CD4-positive, alpha-beta T cell treated with Interleukin-4 for 1 hour (primary cell): ENCODE measurements at places on chromosomes 7 and 10.

DNA sequence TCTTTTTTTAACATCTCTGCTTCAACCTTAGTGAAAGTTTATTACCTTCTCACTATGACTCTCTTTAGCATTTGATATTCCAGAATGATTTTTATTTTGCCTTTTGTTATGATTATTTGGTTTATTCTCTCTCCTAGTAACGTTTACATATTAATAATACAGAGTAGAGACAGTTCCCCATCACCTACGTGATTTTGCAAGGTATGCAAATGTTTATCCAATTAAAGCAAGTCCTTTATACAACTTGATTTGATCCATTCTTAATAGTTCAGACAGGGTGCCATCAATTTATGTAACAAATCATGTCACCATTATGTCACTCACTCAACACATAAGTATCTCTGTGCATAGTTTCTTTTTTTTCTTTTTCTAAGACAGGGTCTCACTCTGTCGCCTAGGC, 26.2 kb downstream of the ECD start:
- DNase-seq = no peak

- no peak for DNase-seq
Observed at GRCh38 chr7:78479348-78479747, 680.8 kb downstream of the PHTF2 start.

- DNase-seq = no peak
Observed at GRCh38 chr10:129662426-129662825, 195.4 kb downstream of the MGMT start.

GRCh38 chr10:85615556-85615955, 751.0 kb downstream of the GRID1 start:
- no peak for DNase-seq

GRCh38 chr10:117950408-117950807, 96.3 kb downstream of the RAB11FIP2 start:
- no peak for DNase-seq

DNA sequence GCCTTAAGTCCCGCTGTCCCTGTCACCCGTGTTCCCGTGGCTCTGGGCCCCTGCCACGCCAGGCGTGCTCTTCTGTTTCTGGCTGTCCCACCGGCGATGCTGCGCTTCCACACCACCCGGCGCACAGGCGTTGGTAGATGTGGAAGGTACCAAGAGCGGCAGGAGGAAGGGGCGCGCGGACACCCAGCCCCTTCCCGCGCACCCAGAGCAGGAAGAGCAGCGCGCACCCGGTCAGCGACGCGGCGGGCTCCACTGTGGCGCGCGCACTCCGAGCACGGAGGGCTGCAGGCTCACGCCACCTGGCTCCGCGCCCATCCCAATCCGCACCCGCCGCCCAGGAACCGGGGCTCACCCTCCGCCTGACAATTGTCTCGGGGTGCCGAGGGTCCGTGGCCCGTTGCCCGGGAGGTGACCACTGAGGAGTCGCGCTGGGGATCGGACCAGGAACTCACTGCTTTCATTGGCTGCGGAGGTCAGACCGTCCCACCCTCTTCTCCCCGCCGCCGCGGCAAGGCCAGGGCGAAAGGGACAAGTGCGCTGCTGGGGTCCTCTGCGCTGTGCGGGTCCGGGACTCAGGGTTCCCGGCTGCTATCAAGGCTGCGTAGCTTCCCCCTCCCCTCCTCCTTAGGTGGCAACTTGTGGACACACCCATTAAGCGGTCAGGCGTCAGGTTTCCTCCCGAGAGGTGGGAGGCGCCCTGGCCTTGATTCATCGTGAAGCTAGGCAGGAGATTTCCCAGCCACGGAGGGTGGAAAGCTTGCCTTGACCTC, 121.6 kb upstream of the ZNF92 start:
- peak; percentile 24 for DNase-seq

GRCh38 chr7:114988755-114989375, 67.0 kb downstream of the MDFIC start:
- DNase-seq = no peak

- DNase-seq = no peak
Observed at GRCh38 chr7:125828153-125828700, 898.6 kb upstream of the POT1 start.

- DNase-seq = peak; percentile 29
Observed at GRCh38 chr7:33108554-33109004, 625 bp downstream of the RP9 start.

DNA sequence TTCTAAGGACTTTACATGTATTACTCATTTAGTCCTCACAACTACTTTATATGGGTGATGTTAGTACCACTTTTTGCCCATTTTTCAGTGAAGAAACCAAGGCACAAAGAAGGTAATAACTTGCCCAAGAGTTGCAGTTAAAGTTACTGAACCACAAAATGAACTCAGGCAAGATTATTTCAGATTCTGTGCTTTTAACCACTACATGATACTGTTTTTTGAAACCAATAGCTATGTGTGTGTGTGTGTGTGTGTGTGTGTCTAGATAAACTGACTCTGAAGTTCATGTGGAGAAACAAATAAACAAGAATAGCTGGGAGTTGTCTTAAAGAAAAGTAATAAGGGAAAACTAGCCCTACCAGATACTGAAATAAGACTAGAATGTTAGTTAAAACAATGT, 60.8 kb upstream of the OIT3 start:
- DNase-seq = no peak

DNA sequence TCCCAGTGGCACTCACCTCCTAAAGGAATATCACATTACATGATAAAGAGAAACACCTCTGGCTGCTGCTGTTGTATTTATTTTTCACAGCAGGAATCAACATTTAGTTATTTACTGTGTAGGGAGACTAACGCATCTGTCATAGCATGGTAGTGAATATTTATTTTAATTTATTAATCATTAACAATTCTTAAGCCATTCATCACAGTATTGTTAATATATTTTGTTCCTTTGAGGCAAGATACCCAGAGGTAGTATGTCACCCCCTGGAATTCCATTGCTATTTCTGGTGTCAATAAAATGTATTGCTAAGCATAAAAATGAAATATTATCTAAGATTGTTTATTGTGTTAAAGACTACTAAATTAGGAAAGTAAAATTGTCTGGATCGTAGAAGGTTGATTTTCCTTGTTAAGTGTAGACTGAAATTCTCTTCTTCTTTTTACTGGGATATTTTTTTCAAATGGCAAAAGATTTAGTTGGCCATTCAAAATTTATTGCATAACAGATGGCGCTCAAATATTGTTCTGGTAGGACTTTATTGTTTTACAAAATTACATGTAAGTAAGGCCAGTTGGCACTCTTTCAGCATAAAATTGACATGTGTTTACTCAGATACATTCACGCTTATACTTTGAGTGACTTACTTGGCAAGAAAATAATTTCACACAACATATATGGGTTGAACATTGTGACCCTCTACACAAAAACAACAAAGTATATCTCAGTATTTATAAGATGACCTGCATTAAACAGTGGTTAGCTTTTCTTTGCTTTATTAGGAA, 1358.7 kb upstream of the SORCS1 start:
- no peak for DNase-seq

DNA sequence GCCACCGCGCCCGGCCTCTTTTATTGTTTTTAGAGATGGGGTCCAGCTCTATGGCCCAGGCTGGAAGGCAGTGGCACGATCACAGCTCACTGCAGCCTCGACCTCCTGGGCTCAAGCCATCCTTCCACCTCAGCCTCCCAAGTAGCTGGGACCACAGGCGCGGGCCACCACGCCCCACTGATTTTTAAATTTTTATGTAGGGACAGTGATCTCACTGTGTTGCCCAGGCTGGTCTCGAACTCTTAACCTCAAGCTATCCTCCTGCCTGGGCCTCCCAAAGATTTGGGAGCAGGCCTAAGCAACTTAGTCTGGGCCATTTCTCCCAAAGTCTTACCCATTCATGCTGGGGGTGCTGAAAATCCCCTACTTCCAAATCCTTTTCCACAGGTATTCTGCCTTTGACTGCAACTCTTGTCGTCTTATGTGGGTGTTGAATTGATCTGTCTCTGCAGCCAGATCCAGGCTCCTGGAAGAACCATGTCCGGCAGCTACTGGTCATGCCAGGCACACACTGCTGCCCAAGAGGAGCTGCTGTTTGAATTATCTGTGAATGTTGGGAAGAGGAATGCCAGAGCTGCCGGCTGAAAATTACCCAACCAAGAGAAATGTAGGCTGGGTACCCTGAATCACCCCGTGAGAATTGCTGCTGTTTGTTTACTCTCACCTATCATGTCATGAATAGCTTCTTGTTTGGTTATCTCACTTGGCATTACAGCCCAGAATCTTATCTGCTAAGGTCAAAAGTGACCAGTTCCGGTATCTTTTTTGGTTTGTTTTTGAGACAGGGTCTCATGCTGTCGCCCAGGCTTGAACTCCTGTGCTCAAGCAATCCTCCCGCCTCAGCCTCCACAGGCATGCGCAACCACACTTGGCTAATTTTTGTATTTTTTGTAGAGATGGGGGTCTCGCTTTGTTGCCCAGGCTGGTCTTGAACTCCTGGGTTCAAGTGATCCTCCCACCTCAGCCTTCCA, 1.1 kb downstream of the ZDHHC4 start:
- no peak for DNase-seq

GRCh38 chr10:36491926-36492325, 633.5 kb upstream of the ANKRD30A start:
- no peak for DNase-seq

DNA sequence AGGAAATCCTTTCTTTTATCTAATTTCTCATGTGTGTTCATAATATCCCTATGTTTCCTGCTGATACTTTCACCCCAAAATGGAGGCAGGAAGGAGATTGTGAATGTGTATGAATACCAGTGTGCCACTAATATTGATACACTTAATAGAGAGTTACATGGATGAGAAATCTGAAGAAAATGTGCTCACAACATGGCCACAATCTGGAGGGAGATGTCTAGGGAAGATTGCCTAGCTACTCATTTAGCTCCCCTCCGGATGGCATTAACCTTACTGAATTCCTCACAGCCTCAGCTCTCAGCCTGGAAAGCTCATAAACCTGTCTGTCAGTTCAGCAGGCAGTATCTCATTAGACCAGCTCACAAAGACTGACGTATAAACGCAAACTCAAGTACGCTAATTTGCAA, 23.4 kb upstream of the DMTF1 start:
- no peak for DNase-seq

GRCh38 chr7:20270867-20271266, 53.7 kb upstream of the MACC1 start:
- DNase-seq = no peak

- DNase-seq = no peak
Observed at GRCh38 chr7:92953657-92954056, 117.3 kb upstream of the CDK6 start.

GRCh38 chr10:108544500-108545120, 1378.7 kb downstream of the XPNPEP1 start:
- peak; percentile 7 for DNase-seq

DNA sequence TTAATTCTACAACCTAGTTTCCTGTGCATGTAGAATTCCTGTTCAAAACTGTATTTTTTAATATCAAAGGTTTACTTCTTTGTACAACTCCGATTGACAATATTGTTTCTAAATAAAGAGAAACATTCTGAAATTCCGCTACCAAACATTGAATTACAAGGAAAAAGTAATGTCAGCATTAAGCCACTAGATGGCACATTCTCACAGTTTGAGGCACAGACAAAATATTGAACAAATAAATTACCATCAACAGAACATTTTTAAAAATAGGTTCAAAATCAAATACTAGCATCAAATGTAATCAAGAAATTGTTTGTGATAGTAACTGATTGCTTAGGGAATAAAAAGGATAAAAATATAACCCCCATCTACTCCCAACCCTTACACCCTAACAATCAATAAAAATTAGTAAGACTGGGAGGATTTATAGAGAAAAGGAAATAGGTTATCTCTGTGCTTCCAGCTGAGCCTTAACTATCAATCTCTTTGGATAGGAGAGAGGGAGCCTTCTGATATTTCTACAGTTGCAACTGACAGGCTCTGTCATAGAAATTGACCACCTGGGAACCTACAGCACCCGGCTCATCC, 86.6 kb upstream of the C7orf33 start:
- DNase-seq = peak; percentile 60

DNA sequence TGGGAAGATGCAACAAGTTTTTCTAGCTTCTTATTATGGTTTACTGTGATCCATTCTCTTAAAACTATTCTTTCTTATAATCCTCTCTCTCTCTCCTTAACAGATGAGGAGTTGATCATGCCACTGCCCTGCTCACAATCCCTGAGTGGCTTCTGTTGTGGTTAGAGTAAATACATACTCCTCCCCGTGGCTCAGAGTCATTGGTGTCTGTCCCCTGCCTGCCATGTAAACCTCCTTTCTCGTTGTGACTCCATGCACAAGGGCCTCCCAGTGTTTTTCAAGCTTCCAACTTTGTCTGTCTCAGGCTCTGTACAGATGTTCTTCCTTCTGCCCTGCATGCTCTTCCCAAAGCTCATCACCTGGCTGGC, 20.4 kb downstream of the CCNY start:
- no peak for DNase-seq

- no peak for DNase-seq
Observed at GRCh38 chr10:105024184-105024583, 383.1 kb downstream of the SORCS3 start.

DNA sequence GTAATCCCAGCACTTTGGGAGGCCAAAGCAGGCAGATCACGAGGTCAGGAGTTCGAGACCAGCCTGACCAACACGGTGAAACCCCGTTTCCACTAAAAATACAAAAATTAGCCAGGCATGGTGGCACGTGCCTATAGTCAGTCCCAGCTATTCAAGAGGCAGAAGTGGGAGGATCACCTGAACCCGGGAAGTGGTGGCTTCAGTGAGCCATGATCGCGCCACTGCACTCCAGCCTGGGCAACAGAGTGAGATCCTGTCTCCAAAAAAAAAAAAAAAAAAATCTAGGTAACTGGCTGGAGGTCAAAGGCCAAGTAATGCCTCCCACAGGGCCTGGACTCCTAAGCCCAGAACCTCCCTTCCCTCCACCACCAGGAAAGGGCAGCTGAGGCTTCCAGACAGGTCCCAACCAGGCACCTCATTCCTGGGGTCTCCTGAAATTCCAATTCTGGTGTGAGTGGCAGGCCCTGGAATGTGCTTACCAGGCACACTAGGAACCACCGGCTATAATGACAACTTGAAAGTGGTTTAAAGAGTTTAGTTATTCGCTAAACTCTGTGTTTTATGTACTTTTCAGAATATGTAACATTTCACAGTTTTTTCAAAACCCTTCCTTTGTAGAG, 86.9 kb upstream of the TNRC18 start:
- DNase-seq = no peak

- DNase-seq = no peak
Observed at GRCh38 chr7:55526770-55527169, 45.5 kb downstream of the VOPP1 start.

- DNase-seq = peak; percentile 75
Observed at GRCh38 chr10:12181065-12181775, 14.5 kb downstream of the NUDT5 start.

DNA sequence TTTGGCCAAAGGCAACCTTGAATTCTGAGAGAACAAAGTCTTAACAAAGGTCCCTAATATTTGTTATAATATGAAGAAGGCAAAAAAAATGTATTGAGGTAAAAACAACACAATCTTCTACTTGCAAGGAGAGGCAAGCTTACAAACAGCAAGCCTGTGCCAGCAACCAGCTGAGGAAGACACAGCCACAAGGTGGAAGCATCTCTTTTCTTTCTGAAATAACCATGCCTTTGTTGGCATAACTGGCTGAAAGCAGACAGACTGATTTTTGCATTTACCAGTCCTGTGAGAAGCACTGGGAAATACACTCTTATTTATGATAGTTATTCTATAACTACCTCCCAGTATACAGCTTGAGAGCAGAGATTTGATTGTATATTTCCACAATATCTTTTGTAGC, 292.0 kb downstream of the PHTF2 start:
- DNase-seq = no peak

- no peak for DNase-seq
Observed at GRCh38 chr7:148825338-148825737, 58.8 kb downstream of the EZH2 start.

GRCh38 chr10:77661100-77661499, 23.5 kb upstream of the KCNMA1 start:
- DNase-seq = no peak
